ENCODE measurements at places on chromosomes 12 and 14. TPM values are rescaled to one million over a fixed set of nuclear protein-coding genes. Genes with fewer than 3 reads are reported as not detected.

GRCh38 chr14:105447651-105448640, 26.7 kb upstream of the CRIP2 start:
- DNase-seq = no peak

The MAP1LC3B2 gene
- not detected for total RNA-seq

GRCh38 chr14:69464829-69465228, 19.7 kb upstream of the PLEKHD1 start:
- peak; percentile 89 for DNase-seq

- no peak for DNase-seq
These were observed 156.8 kb downstream of the PDZRN4 start for GRCh38 chr12:41344776-41345470.

GRCh38 chr12:60101715-60102114, 505.9 kb downstream of the SLC16A7 start:
- peak; percentile 75 for DNase-seq

DNA sequence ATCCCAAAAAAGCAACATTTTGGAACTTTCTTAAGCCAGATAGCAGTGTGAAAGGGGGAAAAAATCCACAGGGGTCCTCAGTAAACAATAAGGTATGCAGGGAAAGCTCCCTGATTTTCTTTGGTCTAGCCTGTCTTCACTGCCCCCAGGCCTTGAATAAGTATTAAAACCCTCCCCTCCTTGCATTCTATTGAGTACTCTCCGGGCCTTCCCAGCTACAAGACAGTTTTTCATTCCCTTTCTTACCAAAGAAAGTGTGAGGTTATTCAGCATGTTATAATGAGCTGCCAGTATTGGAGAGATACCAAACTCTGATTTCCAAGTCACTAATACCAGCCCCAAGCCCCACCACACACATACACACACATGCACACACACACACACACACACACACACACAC, 59.8 kb upstream of the KIF21A start:
- no peak for DNase-seq

GRCh38 chr12:11885261-11886038, 185.3 kb upstream of the BCL2L14 start:
- peak; percentile 7 for DNase-seq

The PTGDR gene
- total RNA-seq = 1.8 TPM

GRCh38 chr14:25988536-25988935, 609.3 kb downstream of the NOVA1 start:
- no peak for DNase-seq

- DNase-seq = no peak
These were observed 879.5 kb downstream of the DIO2 start for GRCh38 chr14:79331830-79332229.

The P2RX2 gene
- total RNA-seq = not detected

DNA sequence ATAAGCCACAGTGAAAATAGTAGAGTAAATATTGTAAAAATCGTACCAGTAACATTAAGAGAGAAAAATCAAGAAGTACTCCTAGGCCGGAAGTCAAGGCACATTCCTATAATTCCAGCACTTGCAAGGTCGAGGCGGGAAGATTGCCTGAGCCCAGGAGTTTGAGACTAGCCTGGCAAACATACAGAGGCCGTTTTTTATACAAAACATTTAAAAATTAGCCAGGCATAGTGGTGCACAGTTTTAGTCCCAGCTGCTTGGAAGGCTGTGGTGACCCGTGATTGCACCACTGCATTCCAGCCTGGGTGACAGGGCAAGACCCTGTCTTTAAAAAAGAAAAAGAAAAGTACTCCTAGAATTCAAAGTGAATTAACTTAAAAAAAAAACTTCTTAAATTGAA, 341.8 kb downstream of the C12orf50 start:
- DNase-seq = peak; percentile 68

GRCh38 chr12:69055280-69055679, 122.3 kb upstream of the CPM start:
- DNase-seq = no peak

DNA sequence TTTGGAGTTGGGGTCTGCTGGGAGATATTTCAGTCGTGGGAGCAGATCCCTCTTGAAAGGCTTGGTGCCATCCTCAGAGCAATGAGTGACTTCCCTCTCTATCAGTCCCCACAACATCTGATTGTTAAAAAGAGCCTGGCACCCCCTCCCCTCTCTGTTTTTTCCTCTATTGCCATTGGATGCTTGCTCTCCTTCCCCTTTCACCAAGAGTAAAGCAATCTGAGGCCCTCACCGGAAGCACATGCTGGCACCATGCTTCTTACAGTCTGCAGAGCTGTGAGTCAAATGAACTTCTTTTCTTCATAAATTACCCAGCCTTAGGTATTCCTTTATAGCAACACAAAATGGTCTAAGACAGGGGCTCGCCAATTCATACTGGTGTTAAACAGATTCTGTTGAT, 99.1 kb upstream of the CCND2 start:
- DNase-seq = no peak

DNA sequence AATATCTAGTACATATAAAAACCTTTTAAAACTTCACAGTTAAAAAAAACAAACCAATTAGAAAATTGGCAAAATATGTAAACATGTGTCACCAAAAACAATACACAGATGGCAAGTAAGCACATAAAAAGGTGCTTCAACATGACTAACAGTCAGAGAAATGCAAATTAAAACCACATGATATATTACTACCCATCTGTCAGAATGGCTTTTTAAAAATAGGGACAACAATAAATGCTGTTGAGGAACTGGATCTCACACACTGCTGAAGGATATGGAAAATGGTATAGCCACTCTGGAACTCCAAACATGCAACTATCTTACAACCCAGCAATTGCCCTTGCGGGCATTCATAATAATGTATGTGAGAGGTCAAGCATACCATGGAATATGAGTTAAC, 1153.6 kb downstream of the FLRT2 start:
- no peak for DNase-seq

GRCh38 chr12:17358835-17359234, 731.2 kb downstream of the RERGL start:
- DNase-seq = no peak

GRCh38 chr12:25459541-25459951, 93.5 kb downstream of the LMNTD1 start:
- no peak for DNase-seq

- DNase-seq = no peak
These were observed 14.7 kb downstream of the NKX2-1 start for GRCh38 chr14:36505181-36505815.
